Right lung (tissue), 10 donors: ENCODE measurements at places on chromosomes 4 and X.
A peak's percentile ranks its signal among the peaks of the same experiment; 100 is the strongest.

- no peak for DNase-seq
These were observed 180.2 kb upstream of the TET2 start for GRCh38 chr4:104966349-104967033.

DNA sequence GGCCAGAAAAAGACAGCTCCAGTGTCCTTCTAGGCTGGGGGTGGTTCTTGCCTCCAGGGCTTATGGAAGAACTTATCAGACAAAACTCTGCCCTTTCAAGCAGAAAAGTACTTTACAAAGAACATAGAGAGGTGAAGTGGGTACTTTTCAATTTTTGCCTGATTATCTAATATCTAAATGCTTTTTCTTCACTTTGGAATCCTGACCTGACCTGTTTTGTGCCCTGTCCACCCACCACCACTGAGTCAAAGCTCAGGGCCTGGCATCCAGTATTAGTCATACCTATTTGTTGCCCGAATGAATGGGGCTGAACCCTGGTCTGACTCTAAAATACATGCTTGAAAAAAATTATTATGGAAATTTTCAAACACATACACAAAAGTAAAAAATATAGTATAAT lies 37.2 kb downstream of the RTL9 start:
- DNase-seq: no peak

DNA sequence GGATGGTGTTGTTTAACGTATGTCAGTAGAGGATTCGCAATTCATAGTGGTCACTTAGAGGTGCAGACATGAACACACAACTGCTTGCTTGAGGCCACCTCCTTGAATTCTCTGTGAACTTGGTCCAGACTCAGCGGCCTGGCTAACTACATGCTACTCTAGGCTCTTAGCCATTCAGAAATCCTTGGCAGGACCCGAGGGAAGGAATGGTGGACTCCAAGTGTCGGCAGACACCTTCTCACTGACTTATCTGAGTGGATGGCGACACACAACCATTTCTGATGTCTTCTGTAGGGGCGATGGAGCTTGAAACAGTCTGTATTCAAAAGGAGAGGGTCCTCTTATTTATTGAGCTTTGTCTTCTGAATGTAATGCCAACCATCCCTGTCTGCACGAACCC lies 24.4 kb downstream of the ADGRL3 start:
- no peak for DNase-seq

- no peak for DNase-seq
These were observed 106.8 kb downstream of the FSTL5 start for GRCh38 chr4:162056990-162057389.

GRCh38 chrX:124194199-124194598 lies 138.3 kb upstream of the TEX13D start:
- peak; percentile 42 for DNase-seq

DNA sequence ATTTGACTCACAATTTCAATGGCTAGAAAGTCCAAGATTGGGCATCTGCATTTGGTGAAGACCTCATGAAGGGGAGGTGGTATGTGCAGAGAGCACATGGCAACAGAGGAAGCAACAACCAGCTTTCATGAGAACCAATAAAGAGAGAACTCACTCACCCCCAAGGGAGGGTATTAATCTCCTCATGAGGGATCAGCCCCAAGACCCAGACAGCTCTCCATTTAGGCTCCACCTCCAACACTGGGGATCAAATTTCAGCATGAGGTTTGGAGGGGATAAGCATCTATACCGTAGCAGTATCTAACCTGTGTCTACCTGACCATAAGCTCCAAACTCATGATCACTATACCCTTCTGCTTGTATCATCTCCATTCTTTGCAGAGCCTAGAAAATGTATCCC lies 9.3 kb upstream of the TBC1D19 start:
- no peak for DNase-seq

DNA sequence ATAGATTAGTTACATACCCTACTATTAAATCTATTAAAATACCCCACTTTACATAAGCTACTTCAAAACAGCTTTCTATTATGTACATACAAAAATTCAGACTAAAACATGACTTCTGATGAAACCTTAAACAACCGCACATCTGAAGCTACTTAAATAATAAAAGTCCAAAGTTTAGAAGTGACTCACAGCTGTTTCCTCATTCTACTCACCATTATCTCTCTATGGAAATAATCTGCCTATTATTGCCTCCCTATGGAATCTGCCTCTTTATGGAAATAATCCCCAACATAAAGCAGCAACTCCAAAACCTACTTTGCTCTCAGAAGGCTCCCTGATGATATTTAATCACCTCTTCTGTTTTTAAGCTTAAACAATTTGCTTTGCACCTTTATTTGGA lies 15.7 kb upstream of the BANK1 start:
- DNase-seq: no peak

GRCh38 chrX:24424948-24425347 lies 40.1 kb upstream of the PDK3 start:
- no peak for DNase-seq

- no peak for DNase-seq
These were observed 434.1 kb downstream of the INPP4B start for GRCh38 chr4:142411993-142412392.

DNA sequence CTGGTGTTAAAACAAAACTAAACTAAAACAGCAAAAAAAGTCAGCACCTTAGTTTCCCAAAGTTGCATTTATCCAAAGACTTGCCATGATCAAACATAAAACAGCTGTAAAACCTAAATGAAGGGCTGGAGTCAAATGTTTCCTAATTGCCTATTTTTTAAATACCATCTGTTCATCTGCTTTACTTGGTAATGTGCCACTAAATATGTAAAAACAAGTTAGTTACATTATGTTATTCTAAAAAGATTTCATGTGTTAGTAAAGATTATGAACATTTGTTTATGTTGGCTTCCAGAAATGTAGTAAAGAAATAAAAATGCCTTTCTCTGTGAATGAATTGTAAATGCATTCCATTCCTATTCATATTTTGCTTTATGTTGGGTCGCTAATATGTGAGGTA lies 977.8 kb downstream of the FSTL5 start:
- peak; percentile 28 for DNase-seq

- no peak for DNase-seq
These were observed 54.0 kb upstream of the EGFL6 start for GRCh38 chrX:13515211-13515930.

DNA sequence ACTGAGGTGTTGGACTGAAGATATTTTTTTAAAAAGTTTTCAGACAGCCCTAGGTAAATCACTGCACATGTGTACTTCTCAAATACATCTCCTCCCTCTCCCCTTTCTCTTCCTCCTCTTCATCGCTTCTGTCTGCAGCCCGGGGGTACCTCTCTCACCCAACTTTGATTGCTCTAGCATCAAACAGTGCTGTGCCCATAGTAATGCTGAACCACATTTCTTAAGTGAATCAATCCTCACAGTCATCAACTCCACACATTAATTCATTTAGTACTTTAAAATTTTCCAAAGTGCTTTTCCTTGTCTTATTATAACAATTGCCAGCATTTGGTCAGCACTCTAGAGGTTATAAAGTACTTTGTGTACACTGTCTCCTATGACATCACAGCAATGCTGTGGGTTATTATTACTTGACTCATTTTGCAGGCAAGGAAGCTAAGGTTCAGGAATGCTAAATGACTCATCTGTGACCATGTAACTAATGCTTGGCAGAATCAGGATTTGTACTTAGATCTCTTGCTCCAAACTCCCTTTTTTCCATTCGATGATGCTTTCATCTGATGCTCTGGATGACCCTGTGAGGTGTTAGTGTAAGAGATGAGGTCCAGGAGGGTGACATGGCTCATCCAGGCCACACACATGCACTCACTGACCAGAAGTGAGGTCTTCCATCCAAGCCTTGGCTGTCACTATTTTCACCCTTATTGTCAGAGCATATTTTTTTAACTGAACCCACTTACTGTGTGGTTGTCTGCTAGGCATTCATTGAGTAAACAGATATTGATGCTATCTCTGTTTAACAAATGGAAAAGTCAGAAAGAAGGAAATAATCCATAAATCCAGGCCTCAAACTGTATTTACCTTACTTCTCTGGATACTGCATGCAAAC lies 58.8 kb downstream of the RHOH start:
- no peak for DNase-seq

DNA sequence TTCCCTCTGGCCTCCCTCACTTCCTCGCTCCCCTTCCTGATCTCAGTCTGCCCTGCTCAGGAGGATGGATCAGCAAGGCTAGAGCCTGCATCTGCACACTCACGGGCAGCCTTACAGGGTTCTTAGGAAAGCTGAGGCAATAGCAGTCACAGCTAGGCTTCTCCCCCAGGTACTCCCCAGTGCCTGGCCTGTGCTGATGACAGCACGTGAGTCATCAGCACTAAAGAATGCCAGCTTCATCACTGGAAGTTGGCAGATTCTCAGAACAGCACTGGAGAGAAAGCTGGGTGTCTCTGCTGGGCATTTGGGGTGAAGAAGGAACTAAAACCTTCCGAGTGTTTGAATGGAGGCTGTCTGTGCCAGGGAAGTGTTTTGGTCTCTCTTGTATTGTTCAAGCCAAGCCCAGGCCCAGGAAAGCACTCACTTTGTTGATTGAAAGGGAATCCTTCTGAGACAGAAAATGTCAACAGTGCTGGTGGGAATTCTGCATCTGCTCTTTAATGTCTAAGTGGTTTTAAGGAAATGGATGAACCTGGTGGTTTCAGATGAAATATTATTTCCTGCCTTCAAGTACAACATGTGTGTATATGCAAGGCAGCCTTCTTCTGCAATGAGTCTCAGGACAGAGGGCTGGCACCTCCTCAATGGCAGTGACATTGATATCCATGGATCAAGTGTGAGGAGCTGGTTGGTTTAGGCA lies 73.0 kb upstream of the SCOC start:
- no peak for DNase-seq

DNA sequence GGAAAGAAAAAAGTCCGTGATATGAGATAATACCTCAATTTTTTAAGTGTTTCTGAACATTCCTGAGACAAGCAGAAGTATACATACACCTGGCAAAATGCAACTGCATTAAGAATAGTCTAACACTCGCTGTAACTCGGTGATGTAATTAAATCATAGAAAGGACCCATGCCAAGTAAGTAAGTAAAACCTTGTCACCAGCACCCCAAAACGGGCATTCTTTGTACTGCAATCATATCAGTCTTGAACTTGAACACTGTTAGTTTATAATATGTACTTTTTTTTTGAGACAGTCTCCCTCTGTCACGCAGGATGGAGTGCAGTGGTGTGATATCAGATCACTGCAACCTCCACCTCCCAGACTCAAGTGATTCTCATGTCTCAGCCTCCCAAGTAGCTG lies 47.4 kb downstream of the SMIM14 start:
- DNase-seq: no peak

DNA sequence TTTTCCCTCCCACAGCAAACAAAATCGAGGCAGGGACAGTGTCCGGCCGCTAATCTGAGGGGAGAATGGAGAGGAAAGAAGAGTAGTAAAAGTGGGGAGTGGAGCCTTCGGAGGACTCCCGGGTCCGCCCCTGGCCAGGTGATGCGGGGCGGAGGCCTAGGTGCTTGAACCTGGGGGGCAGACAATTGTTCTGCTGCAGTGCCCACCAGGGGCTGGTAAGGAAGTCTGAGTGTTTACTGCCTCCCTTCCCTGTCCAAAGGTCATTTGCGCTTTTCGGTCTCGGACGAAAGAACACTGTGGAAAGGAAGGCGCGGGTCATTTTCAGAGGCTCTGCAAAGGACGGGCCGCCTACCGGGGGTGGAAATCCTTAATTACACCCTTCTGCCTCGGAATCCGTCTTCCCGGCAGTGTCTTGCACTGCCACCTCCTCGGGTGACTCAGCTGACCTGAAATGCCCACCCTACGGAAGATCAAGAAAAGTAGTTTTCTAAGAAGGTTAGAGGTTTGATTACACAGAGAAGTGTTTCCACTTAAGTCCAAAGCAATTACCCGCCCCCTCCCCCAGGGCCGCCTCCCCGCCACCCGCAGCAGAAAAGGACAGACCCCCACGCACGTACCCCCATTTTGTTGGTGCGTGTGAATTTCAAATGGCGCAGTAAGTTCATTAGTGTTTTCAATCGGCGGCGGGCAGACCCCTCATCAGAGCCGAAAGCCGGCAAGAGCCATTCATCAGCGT lies 99.9 kb upstream of the TENM3 start:
- peak; percentile 8 for DNase-seq

- no peak for DNase-seq
These were observed 1.1 kb upstream of the SH3BP2 start for GRCh38 chr4:2791518-2792395.

DNA sequence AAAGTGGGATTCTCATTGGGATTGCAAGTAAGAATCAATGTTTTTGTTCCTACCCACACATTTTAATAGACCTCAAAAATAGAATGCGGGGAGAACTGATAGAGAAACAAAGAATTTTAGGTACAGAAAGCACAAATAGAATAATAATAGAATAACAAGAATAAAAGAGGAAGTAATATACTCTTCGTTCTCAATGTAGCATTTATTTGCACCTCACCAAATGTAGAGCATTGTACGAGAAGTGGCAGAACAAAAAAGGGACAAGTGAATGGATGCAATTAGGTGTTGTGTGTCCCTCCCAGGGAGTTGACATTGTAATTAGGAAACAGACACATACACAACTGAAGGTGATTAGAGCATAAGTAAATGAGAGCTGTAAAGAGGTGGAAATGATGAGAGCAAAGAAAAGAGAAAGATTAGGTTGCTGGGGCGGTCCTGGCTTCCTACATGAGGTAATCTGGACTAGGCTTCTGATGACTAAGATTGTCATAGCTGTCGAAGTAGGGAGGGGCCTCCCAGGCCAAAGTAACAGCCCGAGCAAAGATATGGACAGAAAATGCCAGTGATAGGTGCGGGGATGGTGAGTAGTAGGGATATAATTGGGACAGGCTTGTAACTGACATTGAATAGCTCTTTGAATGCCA lies 10.4 kb downstream of the RAB9A start:
- no peak for DNase-seq

GRCh38 chr4:121462660-121463261 lies 81.9 kb upstream of the QRFPR start:
- peak; percentile 41 for DNase-seq

DNA sequence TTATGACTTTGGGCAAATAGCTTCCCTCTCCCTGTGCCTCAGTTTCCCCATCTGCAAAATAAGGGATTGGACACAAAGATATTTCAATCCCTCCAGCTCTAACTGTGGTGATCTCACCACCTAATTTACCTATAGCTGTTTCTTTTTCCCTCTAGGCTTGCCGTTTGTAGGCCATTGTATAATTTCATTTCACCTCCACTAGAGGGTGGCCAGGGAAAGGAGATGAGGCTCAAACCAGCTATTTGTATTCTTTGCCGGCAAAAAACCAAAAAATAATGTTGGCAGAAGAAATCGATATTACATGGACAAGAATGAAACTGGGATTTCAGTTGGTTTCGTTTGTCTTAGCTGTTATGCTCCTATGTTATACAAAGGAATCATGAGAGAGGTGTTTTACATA lies 36.1 kb upstream of the DOCK11 start:
- peak; percentile 16 for DNase-seq

DNA sequence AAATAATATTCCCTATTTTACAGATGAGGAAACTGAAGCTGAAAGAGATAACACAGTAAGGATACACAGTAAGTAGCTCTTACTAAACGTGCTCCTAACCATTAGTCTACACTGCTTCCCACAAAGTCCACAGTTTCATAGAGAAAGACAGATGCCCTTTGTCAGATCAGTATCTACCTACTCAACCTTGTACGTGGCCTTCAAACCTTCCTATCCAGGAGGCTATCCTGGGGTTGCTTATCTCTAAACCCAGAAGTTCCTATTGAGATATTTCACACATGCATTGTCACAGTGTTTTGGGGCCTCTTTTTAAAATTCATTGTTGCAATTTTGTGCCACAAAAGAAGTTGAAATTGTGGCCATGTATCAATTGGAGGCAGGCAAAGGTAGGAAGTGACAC lies 208.0 kb downstream of the ENOX2 start:
- no peak for DNase-seq

- DNase-seq: no peak
These were observed 124.7 kb upstream of the TLL1 start for GRCh38 chr4:165748321-165748720.

- peak; percentile 11 for DNase-seq
These were observed 125.4 kb downstream of the PDLIM5 start for GRCh38 chr4:94577136-94577535.
